ENCODE measurements at places on chromosomes 2 and 18.

- no peak for DNase-seq
Measured at GRCh38 chr2:56478027-56478426, 294.2 kb downstream of the CCDC85A start.

DNA sequence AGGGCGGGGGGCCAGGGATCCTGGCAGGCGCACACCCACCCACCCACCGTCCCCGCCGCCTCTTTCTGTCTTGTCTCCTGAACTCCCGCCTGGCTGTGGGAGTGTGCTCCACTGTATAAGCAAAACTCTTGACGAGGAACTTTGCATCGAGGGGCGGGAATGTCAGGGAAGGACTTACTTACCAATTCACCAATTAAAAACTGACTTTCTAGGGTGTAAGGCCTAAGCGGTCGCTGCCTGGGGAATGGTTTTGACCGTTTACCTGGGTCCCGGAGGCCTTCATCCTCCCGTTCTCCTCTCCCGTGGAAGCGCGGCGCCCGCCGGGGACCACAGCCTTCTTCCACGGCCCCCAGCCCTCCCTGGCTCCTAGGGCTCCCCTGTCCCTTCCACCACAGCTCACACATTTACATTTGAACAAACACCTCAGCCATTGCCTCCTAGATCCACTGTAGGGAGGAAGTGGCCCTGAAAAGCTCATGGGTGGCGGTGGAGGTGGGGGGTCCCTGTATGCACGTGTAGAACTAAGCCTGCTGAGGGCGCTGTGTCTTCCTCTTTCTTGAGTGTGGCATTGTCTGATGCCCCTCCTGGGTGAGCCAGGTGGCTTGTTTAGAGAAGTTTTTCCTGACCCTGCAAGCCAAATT, 8.9 kb downstream of the ASIC4 start:
- DNase-seq = no peak

DNA sequence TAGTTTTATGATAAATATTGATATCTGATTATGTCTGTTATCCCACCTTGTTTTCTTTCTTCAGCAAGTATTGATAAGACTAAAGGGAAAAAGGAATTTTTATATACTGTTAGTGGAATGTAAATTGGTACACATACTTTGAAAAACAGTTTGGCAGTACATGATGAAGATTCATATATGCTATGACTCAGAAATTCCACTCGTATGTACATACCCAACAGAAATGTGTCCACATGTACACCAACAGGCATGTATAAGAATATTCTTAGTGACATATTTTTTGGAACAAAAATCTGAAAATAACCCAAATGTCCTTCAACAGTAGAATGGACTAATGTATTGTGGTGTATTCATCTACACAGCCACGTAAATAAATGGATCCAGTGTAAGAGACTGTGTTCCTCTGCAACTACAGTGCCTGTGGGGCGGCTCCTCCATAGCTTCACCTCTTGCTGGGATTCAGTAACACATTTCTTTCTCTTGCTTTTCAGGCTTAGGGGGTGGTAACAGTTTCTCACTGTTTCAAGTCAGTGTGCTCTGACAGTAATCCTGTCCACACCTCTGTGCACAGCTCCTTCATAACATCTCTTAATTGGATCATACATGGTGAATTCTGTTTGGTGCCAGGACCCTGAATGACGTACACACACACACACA, 35.5 kb upstream of the ALMS1 start:
- no peak for DNase-seq

DNA sequence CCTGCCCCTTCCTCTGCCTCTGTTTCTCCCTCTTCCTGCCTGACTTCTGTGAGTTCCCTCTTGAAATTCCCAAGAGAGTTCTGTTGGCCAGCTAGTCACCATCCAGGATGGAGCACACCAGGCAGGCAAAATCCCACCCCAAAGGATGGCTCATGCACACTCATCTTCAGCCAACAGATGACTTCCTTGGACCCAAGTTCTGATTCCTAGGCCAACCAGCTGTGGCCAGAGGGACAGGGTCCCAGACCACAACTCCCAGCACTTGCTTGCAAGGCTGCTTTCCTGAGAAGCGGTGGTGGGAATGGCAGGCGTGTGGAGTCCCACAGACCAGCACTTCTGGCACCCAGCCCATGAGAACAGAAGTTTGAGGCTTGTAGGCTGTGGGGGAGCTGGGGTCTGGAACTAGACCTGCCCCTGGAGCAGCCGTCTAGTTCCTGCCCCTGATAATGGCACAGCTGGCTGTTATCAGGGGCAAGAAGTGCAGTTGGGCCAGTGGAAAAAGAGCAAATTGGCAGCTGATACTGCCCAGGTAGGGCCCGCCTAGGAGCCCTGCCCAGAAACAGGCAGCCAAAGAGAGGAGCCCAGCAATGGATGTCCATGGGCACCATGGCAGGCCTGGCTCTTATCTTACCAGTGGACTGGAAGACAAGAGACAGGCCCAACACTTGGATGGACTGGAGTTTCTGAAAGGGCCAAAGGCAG, 56.7 kb downstream of the CYP26B1 start:
- DNase-seq = no peak

- peak; percentile 52 for DNase-seq
Measured at GRCh38 chr2:28098501-28099225, 208.1 kb downstream of the BABAM2 start.

DNA sequence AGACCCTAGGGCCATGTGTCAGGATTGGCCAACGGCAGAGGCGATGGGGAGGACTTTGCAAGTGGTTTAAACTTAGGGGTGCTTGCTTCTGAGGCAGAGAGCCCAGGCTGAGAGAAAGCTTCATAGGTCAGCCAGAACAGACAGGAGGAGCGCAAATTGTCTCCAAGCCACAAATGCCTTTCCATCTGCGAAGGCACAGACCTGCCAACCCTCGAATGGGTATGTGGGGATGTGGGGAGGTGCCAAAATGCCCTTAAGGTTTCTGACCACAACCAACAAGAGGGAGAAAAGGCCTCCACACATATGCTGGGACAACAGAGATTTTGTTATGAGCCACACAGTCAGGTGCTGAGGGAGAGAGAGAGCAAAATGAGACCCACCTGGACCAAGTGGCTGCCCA, 283.6 kb downstream of the CYP26B1 start:
- no peak for DNase-seq

- DNase-seq = peak; percentile 7
Measured at GRCh38 chr2:145066151-145066661, 546.3 kb upstream of the ZEB2 start.

DNA sequence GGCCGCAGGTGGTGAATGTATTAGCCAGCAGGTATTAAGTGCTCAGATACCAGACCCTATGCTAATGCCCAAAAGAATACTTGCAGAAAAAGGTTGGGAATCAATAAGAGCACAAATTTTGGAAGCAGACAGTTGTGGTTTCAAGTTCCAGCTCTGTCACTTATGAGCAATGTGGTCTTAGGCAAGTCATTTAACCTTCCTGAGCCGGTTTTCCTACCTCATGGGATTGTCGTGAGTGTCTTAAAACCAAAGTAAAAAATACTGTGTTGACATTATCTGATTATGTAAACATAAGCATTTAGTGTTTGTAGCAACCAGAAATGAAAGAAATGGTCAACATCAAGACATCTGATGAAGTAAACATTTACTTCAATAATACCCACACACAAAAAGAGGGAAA, 93.0 kb upstream of the CHST9 start:
- DNase-seq = no peak

GRCh38 chr2:197677056-197677455, 1.7 kb upstream of the RFTN2 start:
- DNase-seq = no peak
